ENCODE measurements at places on chromosomes 4 and X.

DNA sequence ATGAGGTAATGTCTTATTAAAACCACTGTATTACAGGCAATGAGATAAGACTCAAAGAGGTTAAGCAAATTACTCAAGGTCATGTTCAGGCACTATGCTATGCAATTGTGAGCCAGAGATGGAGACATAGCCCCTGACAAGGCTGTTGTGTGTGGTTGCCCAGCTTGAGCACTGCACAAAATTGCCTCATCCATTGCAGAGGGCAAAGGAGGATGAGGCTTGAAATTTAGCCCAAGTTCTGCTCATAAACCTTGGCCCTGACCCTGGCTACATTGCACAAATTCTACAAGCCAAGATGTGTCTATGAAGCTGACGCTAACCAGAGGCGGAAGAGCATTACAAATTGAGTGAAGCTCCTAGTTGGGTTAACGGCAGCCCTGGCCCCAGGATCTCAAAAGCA lies 65.6 kb upstream of the PGM2 start:
- DNase-seq = no peak

- no peak for DNase-seq
Observed at GRCh38 chrX:7077241-7078230, 70.0 kb upstream of the STS start.

GRCh38 chr4:123784626-123785025 lies 388.0 kb downstream of the SPRY1 start:
- no peak for DNase-seq

- DNase-seq = no peak
Observed at GRCh38 chr4:98245226-98245625, 16.0 kb upstream of the RAP1GDS1 start.

- DNase-seq = no peak
Observed at GRCh38 chr4:149964001-149964796, 114.0 kb upstream of the DCLK2 start.

- DNase-seq = no peak
Observed at GRCh38 chr4:52369649-52370048, 289.5 kb downstream of the USP46 start.

GRCh38 chr4:73762409-73762808 lies 22.0 kb downstream of the CXCL8 start:
- no peak for DNase-seq

GRCh38 chrX:52923781-52924241 lies 26.7 kb downstream of the FAM156B start:
- no peak for DNase-seq

- no peak for DNase-seq
Observed at GRCh38 chrX:1788300-1788911, 173.5 kb downstream of the ASMT start.

DNA sequence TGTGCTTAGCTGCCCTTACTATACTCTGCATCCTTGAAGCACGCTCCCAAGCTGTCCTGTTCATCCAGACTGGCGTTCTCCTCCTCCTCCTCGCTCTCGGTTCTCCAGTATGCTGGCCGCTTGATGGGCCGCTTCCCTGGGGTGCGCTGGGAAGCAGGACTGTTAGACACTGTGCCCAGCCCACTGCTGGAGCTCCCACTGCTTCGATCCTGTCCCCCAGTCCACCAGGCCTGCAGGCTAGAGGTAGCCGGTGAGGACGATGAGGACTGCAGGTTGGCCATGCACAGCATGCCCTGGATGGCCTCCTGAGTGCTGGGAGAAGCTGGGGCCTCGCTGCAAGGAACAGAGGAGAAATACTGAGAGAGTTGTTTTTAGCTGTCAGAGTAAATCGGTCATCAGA lies 59.4 kb downstream of the PHF8 start:
- no peak for DNase-seq

DNA sequence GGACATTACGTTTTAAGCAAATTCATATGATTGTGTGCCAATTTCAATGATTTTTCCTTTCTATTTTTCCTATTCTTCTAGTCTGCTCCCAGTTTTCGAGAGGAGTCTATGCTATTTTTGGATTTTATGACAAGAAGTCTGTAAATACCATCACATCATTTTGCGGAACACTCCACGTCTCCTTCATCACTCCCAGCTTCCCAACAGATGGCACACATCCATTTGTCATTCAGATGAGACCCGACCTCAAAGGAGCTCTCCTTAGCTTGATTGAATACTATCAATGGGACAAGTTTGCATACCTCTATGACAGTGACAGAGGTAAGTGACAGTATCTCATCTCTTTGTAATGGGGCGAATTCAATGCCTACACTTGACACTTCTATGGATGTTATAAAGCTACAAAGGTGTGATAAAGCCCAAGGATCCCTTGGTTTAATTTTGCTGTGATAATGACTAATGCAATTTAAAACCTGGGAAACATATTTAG lies 83.0 kb downstream of the GRIA2 start:
- no peak for DNase-seq

DNA sequence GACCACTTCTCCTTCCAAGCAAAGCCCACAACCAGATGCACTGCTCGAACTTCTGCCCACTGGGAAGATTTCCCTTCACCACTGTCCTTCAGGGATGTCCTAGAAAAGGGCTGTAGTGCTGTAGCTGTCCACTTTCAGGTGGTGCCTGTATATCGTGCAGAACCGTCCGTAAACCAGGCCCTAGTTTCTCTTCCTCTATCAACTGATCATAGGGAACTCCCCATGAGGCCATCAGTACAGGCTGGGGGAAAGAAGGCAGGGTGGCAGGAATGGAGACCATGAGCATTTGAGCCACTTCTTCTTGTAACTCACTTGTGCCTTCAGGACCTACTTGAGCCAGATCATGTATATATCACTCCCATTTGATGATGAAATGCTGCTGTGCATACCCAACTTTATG lies 57.3 kb upstream of the FAM9B start:
- DNase-seq = no peak

- DNase-seq = no peak
Observed at GRCh38 chrX:12986164-12986779, 11.4 kb downstream of the TMSB4X start.

DNA sequence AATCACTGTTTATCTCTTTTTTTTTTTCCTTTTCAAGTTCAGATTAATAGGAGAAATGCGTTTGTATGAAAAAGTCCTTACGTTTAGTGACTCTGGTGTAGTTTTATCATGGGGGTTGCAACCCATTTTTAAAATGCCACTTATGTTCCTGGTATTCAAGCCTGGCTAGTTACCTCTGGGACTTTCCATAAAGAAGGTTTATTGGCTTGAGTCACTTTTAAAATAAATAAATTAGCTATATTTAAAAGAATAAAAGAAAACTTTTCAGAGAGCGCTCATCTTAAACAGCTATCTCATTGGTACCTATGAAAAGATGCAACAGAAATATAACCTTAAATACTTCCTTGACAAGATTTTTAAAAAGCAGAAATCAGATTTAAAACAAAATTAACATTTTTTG lies 275.0 kb upstream of the IL1RAPL1 start:
- no peak for DNase-seq

DNA sequence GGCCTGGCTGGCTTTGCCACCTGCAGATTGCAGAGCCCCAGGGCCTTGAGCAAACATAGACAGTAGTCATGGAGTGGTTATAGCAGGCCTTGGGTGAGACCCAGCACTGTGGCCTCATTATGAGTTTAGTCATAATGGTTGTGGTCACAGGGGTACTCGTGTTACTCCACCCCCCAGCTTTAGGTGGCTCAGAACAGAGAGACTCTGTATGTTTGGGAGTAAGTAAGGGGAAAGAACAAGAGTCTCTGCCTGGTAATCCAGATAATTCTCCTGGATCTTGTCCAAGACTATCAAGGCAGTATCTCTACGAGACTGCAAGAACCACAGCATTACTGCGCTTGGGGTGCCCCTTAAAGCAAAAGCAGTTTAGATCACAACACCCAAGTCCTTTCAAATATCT lies 62.3 kb upstream of the SCRG1 start:
- DNase-seq = no peak

GRCh38 chrX:100880368-100880767 lies 6.2 kb upstream of the NOX1 start:
- no peak for DNase-seq

GRCh38 chrX:107551546-107551945 lies 76.8 kb upstream of the PRPS1 start:
- DNase-seq = no peak

- no peak for DNase-seq
Observed at GRCh38 chrX:18649498-18649951, 22.4 kb downstream of the RS1 start.

DNA sequence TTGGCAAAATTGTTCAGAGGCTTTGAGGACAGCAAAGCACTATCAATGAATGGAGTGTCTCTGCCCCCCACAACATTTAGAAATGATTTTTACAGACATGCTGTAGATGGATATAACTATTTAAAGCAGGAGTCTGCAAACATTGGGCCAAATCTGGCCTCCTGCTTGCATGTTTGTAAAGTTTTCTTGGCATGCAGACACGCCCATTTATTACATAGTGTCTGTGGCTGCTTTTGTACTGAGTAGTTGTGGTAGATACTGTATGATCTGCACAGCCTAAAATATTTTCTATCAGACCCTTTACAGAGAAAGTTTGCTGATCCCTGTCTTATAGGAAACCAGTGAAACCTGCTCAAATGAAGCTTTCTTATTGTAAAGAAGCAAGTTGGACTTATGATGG lies 45.5 kb upstream of the PHEX start:
- DNase-seq = no peak

- no peak for DNase-seq
Observed at GRCh38 chr4:180292339-180292738, 1950.9 kb upstream of the TENM3 start.

GRCh38 chr4:112591593-112591992 lies 45.1 kb downstream of the ZGRF1 start:
- no peak for DNase-seq

DNA sequence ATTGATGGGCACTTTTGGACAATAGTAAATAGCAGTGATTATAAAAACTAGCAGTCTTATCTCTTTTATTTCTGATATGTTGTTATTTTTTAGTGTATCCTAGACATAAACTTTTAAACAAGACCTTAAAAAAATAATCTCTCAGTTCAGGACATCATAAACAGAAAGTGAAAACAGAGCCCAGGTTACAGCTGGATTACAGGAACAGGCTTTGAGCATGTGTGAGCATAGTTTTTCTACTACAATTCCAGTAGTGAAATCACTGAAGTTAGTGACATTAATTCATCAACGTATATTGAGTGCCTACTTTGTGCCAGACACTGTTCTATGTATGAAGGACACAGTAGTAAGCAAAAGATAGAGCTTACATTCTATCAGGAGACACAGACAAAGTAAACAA lies 16.9 kb downstream of the TRIM75 start:
- DNase-seq = no peak

DNA sequence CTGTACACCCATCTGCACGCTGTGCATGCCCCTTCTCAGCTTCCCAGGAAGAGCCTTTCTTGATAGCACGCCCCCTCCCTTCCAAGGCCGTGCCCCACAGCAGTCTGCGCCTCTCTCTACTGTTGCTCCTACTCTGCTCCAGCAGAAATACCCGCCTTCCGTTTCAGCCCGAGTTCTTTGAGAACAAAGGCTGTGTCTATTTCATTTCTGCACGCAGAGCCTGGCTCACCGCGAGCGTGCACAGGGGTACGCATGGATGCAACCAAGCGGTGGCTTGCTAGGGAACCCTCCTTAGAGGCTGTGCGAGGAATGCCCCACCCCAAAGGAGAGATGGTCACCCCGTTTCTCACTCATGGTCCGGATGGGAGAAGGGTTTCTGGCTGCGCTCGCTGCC lies 485 bp downstream of the AADAT start:
- DNase-seq = no peak

DNA sequence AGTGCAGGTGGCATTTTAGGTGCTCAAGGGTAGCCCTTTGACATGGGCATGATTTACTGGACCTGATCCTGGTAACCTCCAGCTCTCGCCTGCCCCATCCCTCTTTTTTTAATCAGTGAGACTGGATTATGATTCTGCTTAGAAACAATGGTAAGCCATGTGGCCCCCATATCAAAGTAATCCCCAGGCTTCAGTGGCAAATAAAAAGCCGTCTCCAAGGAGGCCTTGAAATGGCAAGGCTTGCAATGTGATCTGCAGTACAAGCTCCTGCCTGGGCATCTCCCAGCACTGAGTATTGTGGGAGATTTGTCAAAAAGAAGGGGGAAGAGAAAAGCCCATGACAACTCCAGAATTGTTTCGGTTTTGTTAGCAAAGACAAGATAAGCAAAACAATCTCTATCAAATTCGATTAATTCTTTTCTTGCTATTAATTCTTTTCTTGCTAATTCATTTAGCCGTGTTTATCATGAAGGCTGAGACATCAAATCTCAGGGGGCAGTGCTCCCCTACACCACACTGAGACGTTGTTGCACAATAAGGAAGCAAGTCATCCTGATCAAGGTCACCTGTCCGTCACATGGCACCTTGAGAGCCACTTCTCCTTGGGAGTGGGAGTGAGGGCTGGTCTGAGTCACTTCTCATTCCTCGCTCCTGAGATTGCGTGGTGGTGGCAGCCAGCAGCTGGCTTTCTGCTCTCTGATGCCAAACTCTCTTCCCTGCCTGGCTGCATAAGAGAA lies 312.7 kb upstream of the GATB start:
- no peak for DNase-seq

GRCh38 chr4:1008840-1009541 lies 2.4 kb upstream of the FGFRL1 start:
- DNase-seq = no peak

DNA sequence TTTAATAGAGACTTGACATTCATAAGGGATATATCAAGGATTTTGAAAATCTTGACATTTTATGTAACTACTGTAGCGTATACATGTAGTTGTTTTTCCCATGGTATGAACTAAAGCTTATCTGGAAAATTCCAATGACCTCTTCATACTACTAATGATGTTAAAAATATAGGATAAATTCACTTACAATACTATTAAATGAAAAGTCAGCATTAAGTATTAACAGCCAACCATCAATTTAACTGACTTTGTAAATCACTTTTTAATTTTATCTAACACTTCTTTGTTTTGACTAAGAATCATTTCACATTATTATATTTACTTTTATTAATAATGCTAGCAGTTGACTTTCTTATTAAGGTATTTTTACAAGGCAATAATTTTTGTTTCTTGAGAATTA lies 34.2 kb downstream of the DCK start:
- DNase-seq = no peak
